ENCODE measurements at places on chromosomes 7 and 10. TPM values are rescaled to one million over a fixed set of nuclear protein-coding genes. Genes with fewer than 3 reads are reported as not detected.

DNA sequence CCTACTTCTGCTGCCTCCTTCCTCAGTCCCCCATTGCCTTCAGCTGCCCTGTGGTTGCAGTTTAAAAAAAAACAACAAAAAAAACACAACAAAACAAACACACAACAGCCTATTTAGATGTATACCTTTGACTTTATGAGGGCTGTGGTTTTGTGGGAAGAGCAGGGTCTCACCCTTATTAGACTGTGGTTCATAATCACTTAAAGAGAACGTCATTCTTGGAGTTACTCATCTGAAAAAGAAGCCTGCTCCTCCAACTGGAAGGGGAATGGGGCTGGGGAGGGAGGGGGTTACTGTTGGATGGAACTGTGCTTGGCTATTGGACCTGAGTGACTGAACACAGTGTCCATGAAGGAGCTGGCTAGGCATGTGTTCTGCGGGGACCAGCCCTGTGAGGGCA is 48.1 kb downstream of the SDK1 start:
- H3K4me1 ChIP-seq: no peaks in the 10 kb centered on the region
- H3K27me3 ChIP-seq: no peaks in the 10 kb centered on the region
- H3K4me3 ChIP-seq: no peak overlapping the region
- no peak for DNase-seq

DNA sequence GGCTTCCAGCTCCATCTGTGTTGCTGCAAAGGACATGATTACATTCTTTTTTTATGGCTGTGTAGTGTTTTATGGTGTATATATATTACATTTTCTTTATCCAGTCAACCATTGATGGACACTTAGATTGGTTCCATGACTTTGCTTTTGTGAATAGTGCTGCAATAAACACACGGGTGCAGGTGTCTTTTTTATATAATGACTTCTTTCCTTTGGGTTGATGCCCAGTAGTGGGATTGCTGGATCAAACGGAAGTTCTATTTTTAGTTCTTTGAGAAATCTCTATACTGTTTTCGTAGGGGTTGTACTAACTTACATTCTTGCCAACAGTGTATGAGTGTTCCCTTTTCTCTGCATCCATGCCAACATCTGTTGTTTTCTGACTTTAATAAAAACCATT is 189.7 kb downstream of the ACTR3B start:
- H3K4me1 ChIP-seq: no peaks in the 10 kb centered on the region
- H3K4me3 ChIP-seq: no peak overlapping the region
- no peak for DNase-seq
- no peaks in the 10 kb centered on the region for H3K36me3 ChIP-seq
- no peaks in the 10 kb centered on the region for H3K27me3 ChIP-seq
- no peak overlapping the region for H3K27ac ChIP-seq

GRCh38 chr7:158976468-158976848 is 120.1 kb downstream of the DYNC2I1 start:
- H3K4me1 ChIP-seq: peaks cover 22% of the 10 kb centered on the region
- no peaks in the 10 kb centered on the region for H3K27me3 ChIP-seq
- no peaks in the 10 kb centered on the region for H3K36me3 ChIP-seq
- peak overlapping the region; percentile 32 for H3K4me3 ChIP-seq
- DNase-seq: no peak
- H3K27ac ChIP-seq: no peak overlapping the region

DNA sequence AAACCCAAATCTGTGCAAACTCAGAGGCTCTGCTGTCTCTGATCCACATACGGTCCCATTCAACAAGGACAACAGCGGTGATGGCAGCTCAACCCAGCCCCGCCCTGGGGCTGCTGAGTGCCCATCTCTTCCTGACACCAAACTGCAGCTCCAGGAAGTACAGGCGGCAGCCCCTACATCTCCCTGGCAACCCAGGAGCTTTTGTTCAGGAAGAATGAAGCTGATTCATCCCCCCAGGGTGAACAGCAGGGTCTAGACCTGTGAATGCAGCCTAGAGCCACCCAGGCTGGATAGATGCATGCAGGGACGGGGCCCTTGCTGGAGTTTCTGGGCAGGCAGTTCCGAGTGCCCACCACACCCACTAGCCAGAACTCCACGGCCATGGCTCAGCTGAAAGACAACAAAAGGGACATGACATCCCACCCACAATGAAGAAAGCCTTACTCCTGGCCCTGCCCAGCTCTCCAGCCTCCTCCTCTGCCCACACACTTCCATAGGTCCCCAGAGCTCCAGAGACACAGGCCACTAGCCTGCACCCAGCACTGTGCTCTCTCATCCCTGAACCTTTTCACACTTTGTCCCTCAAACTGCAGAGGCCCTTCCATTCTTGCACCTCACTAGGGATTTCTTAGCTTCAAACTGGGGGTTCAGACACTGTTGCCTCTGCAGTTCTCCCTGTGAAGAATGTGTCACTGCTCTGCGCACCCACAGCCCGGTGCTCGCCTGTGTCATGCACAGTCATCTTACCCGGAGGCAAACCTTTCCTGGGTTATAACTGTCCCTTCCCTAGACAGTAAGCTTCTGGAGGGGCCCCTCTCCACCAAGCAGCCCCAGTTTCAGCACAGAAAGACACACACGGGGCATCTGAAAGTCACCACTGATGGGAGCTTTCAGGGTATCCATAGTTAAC is 99.1 kb downstream of the GRID1 start:
- DNase-seq: peak; percentile 17
- peaks cover 45% of the 10 kb centered on the region for H3K27me3 ChIP-seq
- H3K27ac ChIP-seq: no peak overlapping the region
- H3K4me3 ChIP-seq: no peak overlapping the region
- H3K36me3 ChIP-seq: no peaks in the 10 kb centered on the region
- H3K4me1 ChIP-seq: peaks cover 7% of the 10 kb centered on the region

DNA sequence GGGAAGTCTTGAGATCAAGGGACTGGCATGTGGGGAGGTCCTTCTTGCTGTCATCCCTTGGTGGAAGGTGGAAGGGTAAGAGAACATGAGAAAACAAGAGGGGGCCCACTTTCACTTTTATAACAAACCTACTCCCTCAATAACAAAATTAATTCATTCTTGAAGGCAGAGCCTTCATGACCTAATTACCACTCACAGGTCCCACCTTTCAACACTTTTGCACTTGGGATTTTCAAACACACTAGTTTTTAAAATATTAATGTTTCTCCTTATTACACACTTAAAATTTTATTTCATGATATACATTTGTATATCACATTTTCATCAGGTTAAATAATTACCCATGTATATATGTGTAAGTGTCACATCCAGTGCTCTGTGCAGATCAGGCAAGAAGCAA is 2.0 kb downstream of the ST7 start:
- no peaks in the 10 kb centered on the region for H3K27me3 ChIP-seq
- peaks cover 21% of the 10 kb centered on the region for H3K4me1 ChIP-seq
- H3K27ac ChIP-seq: peak overlapping the region; percentile 58
- peak overlapping the region; percentile 86 for H3K4me3 ChIP-seq
- H3K36me3 ChIP-seq: no peaks in the 10 kb centered on the region

DNA sequence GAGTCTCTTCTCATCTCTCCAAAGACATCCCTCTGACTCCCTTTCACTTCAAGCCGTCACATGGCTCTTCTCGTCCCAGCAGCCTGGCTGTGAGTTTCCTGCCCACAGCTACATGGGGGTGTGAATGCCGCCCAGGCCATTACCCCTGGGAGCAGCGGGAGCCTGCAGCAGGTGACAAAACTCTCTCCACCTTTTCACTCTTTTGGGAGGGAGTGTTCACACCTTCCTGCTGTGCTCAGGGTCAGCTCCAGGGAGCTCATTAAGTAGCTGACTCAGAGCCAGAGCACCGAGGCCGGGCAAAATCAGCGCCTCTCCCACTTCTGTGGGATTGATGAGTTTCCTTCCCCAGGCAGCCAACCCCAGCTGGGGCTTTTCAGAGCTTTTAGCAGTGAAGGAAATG is 271.3 kb downstream of the TYW1 start:
- no peak overlapping the region for H3K27ac ChIP-seq
- no peaks in the 10 kb centered on the region for H3K4me1 ChIP-seq
- H3K27me3 ChIP-seq: no peaks in the 10 kb centered on the region
- H3K4me3 ChIP-seq: no peak overlapping the region

DNA sequence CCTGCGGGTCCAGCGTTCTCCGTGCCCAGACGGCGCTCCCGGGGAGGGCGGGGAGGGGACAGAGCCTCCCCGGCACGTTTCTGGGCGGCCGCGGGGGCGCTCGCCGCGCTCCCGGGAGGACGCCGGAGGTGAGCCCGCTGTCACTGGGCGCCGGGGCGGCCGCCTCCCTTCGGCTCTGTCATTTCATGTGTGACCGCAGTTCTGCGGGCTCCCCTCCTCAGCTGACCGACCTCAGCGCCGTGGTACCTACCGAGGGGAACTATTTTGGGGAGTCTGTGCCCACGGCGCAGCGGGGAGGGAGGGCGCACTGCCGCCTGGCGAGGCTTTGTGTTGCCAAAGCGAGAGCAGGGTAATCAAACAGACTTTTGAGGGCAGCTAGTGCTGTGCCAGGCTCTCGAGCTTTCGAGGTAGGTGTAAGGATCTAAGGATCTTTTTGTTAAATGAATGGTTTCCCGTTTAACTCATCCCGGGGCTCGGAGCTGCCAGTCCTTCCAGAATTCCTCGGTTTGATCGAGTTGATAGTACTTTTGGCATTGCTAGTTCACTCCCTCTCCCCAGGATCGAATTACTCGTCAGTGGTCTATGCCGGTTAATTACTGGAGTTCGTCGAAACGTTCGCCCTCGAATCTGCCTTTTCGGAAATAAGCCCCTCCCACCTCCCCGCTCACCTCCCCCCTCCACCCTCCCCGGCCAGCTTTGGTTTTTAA is 1.9 kb downstream of the ARID5B start:
- peak overlapping the region; percentile 82 for H3K4me3 ChIP-seq
- peak; percentile 61 for DNase-seq
- no peaks in the 10 kb centered on the region for H3K27me3 ChIP-seq
- peaks cover 27% of the 10 kb centered on the region for H3K4me1 ChIP-seq

DNA sequence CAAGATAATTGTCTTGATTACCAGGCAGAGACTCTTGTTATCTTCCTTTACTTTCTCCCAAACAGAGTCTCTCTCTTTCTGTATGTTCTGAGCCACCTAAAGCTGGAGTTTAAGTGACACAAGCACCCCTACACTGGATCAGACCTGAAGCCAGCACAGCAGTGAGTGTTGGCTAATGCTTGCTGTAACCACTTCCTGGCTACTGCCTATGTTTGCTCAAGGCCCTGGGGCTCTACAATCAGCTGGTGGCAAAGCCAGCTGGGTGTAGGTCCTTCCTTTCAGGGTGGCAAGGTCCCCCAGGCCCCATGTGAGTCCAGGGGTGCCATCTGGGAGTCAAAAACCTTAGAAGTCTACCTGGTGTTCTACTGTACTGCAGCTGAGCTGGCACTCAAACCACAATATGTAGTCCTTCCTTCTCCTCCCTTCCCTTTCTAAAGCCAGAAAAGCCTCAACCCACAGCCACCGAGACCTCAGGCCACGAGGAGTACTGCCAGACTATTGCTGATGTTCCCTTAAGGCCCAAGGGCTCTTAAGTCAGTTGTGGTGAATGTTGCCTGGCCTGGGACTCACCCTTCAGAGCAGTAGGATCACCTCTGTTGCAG is 416.3 kb downstream of the ADRA2A start:
- H3K27me3 ChIP-seq: no peaks in the 10 kb centered on the region
- no peak for DNase-seq
- H3K36me3 ChIP-seq: no peaks in the 10 kb centered on the region
- no peak overlapping the region for H3K4me3 ChIP-seq
- no peaks in the 10 kb centered on the region for H3K4me1 ChIP-seq

GRCh38 chr10:100520811-100521210 is 1.1 kb upstream of the SEC31B start:
- no peak overlapping the region for H3K4me3 ChIP-seq
- no peak for DNase-seq
- H3K27me3 ChIP-seq: peaks cover 9% of the 10 kb centered on the region
- no peak overlapping the region for H3K27ac ChIP-seq
- peaks cover 18% of the 10 kb centered on the region for H3K4me1 ChIP-seq

- H3K27ac ChIP-seq: peak overlapping the region; percentile 97
- H3K27me3 ChIP-seq: no peaks in the 10 kb centered on the region
- peaks cover 9% of the 10 kb centered on the region for H3K36me3 ChIP-seq
- H3K4me3 ChIP-seq: peak overlapping the region; percentile 74
- no peak for DNase-seq
Observed at GRCh38 chr7:151088019-151088855, 2.0 kb downstream of the AGAP3 start.

- H3K4me3 ChIP-seq: no peak overlapping the region
- no peaks in the 10 kb centered on the region for H3K4me1 ChIP-seq
- H3K36me3 ChIP-seq: no peaks in the 10 kb centered on the region
- DNase-seq: no peak
Observed at GRCh38 chr7:13860734-13861133, 128.7 kb downstream of the ETV1 start.

DNA sequence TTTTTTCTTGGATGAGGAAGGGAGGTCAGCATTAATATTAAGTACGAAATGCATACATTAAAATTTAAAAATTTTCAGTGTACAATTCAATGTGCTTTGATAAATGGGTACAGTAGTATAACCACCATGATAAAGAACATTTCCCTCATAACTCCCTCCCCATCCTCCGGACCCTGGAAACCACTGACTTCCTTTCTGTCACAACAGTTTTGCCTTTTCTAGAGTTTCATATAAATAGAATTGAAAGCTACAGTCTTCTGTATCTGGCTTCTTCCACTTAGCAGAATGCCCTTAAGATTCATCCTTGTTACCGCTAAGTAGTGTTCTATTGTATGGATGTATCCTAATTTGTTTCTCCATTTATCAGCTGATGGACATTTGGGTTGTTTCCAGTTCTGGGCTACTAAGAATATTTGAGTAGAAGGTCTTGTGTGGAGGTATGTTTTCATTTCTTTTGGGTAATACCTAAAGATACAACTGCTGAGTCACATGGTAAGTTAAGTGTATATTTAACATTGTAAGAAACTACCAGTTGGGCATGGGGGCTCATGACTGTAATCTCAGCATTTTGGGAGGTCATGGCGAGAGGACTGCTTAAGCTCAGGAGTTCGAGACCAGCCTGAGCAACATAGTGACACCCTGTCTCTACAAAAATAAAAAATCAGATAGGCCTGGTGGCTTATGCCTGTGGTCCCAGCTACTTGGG is 30.8 kb downstream of the ABI1 start:
- H3K4me3 ChIP-seq: no peak overlapping the region
- H3K36me3 ChIP-seq: no peaks in the 10 kb centered on the region
- no peak for DNase-seq
- no peaks in the 10 kb centered on the region for H3K27me3 ChIP-seq

SPOCK2 gene
- total RNA-seq: 5.7 TPM

ANKRD1 gene
- total RNA-seq: 0.87 TPM

STOX1 gene
- 9.3 TPM for total RNA-seq

CLEC2L gene
- not detected for total RNA-seq

ACBD7 gene
- not detected for total RNA-seq

WDFY4 gene
- 8.0 TPM for total RNA-seq

ZNF365 gene
- total RNA-seq: not detected

MYL10 gene
- not detected for total RNA-seq

MAP3K8 gene
- 15.6 TPM for total RNA-seq
